Right ventricle myocardium superior (tissue), 1 donor: ENCODE measurements at places on chromosomes 7 and 10.

GRCh38 chr10:2985729-2986232 is 81.6 kb upstream of the PFKP start:
- no peak for DNase-seq

- no peak for DNase-seq
These were observed 175.7 kb upstream of the PTN start for GRCh38 chr7:137519181-137519691.

DNA sequence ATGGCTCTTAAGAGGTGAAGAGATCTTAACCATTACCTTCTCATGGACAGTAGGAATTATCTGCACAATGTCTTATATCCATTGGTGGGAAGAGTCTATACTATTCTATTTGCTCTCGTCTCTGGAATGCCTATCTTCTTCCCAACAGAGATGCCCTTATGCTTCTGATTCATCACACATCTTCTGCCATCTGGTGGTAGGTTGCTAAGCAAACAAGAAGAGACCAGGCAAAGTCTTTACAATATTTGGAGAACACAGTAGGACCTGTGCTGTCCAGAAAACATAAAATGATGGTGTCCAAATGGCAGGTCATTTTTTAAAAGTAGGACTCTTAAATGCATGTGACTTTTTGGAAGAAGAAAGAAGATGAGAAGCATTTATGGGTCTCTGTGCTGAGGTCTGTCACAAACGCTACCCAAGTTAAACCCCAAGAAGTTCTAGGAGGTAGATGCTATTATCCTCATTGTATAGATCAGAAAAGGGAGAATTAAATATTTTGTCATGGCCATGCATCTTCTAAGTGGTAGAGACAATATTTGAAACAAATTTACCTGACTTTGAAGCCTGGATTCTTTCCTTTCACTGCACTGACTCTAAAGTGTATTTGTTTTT is 67.8 kb upstream of the NXPH1 start:
- DNase-seq: no peak

DNA sequence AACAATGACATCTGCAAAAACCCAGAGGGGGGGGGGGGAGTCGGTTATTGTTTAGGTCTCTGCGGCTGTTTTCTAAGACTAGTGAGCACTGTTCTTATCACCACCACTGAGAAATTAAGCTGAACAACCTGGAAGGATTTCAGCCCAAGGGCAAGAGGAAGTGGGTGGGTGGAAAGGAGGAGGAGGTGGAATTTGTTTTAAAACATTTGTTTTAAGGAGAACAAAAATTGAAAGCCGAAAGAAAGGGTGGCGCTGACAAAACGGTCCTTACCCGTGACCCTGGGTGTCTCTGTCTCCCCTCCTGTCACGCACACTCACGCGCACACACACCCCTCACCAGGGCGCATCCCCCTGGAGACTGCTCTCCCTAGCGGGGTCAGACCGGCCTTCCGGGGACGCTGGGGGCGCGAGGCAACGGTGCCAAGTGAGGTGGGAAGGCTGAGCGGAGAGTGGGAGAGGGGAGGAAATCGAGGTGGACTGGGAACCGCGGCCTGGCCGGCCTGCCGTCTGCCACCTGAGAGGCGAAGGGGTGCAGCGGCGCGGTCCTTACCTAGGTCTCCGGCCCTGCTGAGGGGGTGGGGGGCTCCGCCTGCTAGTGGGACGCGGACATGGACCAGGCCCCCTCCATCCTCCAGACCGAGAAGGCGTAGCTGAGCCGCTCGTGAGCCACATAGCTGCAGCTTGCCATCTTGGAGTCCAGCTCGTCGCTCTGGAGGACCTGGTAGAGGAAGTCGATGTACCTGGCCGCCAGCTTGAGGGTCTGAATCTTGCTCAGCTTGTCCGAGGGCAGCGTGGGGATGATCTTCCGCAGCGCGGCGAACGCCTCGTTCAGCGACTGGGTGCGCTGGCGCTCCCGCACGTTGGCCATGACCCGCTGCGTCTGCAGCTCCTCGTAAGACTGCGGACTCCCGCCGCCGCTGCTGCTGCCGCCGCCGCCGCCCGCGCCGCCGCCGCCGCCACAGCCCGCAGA is 1.0 kb downstream of the TWIST1 start:
- DNase-seq: peak; percentile 43

DNA sequence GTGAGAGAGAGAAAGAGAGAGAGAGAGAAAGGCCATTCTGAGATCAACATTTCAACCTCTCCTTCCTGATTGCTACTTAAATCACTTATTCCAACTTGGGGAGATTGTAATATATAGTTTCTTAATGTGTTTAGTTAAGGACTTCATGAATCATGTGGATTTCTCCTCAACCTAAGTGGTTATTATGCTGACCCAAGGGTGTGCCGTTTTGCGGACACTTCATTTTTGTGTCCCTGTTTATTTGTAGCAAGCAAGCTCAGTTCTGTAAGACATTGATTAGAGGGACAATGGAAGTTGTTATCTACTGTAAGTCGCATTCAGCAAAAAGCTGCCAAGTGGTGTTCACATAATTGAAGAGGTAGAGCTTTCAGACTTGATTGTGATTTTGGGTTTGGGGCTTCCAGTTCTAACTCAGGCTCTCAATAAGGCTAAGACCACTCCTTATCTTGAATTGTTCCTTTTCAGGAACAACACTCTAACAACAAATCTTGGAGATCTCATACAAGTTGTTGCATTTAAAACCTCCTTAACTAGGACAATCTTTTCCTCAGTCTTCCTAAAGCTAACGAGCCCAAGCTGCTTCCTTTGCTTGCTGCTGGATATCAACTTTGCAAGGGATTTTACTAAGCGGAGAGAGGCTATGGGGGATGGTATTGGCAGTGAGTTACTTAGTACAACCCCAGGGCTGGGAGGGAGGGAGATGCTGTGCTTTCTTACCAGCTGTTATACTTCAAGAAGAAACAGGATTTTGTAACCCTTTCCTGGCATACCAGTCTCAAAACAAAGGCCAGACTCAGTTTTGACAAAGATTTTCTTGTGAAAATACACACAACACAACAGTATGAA is 19.8 kb upstream of the COL1A2 start:
- peak; percentile 43 for DNase-seq

GRCh38 chr10:103843854-103844570 is 11.4 kb downstream of the SH3PXD2A start:
- DNase-seq: peak; percentile 74

GRCh38 chr10:111973306-111973705 is 210.3 kb downstream of the GPAM start:
- DNase-seq: no peak

GRCh38 chr10:60901561-60902235 is 42.3 kb downstream of the RHOBTB1 start:
- DNase-seq: peak; percentile 84

DNA sequence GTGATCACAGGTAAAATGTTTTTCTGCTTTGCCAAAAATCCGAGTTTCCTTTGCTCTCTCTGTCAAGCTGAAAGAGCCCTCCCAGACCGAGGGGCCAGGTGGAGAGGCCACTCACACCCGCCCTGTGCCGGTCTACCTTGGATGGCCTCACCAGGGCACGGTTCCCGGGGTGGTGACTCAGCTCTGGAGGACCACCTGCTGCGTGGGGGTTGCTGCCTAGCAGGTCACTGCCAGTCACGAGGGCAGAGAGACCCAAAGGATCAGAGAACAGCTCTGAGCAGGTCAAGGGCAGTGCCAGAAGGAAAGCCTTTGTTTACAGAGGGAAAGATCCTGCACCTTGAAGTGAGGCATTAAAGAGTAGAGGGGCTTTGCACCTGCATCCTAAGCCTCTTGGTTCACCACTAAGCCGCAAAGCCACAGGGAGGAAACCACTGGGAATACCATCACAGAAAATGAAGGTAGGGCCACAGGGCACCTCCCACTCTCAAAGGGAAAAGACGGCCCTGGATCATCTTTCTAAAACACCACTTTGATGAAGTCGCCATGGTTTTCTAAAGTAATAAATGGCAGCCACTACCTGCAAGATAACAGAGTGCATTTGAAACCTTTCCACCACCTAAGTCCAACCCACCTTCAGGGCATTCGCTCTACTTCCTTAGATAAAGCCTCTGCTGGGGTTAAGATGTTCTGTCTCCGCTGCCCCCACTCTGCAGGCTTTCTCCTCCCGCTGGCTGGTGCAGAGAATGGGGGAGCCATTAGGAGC is 160.3 kb upstream of the KLF14 start:
- peak; percentile 77 for DNase-seq

DNA sequence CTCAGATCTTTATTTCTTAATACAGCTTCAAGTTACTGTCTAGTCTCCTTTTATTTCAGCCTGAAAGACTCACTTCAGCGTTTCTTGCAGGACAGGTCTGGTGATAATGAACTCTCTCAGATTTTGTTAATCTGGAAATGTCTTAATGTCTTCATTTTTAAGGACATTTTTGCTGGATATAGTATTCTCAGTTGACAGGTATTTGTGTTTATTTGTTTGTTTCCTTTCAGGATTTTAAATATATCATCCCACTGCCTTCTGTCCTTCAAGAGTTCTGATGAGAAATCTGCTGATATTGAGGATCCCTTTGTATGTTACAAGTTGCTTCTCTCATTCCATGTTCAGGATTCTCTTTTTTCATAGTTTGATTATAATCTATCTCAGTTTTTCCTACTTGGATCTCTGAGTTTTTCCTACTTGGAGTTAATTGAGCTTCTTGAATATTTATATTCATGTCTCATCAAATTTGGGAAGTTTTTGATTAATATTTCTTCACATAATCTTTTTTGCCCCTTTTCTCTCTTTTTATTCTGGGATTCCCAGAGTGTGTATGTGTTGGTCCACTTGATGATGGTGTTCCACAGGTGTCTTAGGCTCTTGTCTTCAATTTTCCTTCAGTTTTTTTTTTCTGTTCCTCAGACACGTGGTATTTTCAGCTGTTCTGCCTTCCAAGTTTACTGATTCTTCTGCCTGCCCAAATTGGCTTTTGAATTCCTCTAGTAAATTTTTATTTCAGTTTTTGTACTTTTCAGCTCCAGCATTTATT is 49.9 kb downstream of the PTEN start:
- no peak for DNase-seq

DNA sequence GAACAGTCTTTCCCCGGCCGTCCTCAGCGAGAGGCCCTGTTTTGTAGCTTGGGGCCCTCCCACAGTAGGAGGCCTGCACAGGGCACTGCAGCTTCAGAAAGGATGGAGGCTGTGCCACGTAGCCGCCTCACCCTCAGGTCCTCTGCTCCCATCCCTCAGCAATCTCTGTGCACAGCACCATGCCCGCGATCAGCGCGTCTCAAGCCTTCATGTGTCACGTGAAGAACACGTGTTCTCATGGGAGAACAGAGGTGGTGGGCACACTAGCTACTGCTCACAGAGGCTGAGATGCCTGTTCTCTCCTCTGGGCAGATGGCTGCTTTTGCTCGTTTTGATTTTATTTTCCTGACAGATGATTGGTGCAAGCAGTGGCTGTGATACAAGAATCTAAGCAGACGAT is 8.5 kb upstream of the SHH start:
- DNase-seq: no peak

GRCh38 chr7:50588937-50589336 is 23.7 kb upstream of the DDC start:
- no peak for DNase-seq

DNA sequence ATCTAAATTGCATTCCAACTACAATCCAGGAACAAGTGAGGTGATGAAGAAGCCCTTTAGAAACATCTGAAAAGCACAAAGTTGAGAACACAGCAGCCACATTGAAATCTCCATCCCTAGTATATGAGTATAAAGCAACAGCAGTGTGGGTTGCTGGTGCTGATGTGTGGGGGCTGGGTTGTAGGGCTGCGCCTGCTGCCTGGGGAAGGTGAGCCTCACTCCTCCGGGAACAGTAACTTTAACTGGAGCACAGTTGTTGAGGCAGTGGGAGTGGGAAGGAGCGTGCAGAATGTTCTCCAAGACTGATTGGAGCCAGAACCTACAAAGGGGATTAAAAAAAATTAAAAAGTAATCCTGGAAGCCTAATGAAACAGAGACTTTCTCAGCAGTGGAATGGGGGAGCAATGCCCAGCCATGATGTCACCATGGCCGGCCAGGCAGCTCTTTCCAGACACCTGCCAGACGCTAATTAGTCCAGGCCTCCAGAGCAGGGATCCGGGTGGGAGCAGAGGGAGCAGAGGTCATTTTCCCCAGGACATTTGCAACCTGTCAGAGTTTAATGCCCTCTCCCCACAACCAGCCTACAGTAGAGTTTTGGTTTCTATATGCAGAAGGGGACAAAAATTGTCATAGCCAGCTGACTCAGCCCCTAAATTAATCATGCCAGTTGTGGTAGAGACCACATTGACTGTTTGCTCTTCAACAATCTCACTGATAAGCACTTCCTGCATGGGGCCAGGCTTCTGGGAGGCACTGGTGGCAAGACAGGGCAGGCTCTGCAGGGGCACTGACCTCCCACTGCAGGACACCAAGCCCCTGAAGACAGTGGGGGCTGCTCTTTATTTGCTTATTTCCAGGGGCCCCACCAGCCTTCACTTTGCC is 133.0 kb upstream of the ZNF32 start:
- no peak for DNase-seq

- no peak for DNase-seq
These were observed 2.9 kb downstream of the GPR37 start for GRCh38 chr7:124762611-124763143.

- DNase-seq: no peak
These were observed 27.9 kb downstream of the FOXL3 start for GRCh38 chr7:317643-318405.

DNA sequence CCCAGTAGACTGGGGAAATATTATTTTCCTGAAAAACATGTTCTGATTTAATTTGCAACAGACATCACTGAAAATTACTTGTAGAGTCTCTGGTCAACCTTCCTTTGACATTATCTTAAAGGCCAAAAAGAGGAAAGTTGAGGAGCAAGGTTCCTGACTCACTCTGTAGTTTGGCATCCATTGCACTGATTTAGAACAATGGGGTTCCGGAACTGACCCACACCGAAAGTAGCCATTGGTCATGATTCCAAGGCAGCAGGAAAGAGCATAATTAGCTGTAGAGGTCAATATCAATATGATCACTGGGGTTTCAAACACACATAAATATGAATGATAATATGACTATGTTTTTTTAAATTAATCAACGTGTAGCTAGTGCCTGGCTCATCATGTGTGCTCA is 65.8 kb downstream of the DNMBP start:
- no peak for DNase-seq

DNA sequence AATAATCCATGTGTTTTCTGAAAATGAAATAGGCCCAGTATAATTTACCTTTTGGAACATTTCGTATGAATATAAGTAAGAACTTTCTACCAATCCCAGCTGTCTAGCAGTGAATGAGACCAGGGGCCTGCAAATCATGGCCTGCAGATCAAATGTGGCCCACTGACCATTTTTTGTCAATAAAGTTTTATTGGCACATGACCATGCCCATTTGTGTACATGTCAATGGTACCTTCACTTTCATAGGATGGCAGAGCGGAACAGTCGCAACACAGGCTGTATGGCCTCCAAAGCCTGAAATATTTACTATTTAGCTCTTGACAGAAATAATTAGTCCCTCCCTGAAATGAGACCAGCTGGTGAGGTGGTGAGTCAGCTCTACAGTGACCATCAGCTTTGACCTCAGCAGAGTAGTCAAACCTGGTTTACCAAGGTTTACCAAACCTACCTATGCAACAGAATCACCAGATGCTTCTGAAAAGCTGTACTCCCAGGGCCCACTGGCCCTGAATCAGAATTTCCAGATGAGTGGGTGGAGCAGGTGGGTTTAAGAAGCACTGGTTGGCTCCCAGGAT is 13.8 kb upstream of the C10orf90 start:
- DNase-seq: no peak
